ENCODE measurements at places on chromosomes 12 and 14. TPM values are rescaled to one million over a fixed set of nuclear protein-coding genes. Genes with fewer than 3 reads are reported as not detected.

FSCB gene
- not detected for total RNA-seq

- no peak for DNase-seq
These were observed at the start of gene TMCC3 for GRCh38 chr12:94650143-94651056. Gene TMCC3 (minus strand): TSS chr12:94650557. CDS start chr12:94650430, 127 bp downstream.

- peak; percentile 99 for DNase-seq
These were observed at the start of gene TAOK3 for GRCh38 chr12:118372541-118373495. Gene TAOK3 (minus strand): TSS chr12:118372907. CDS start chr12:118255567, 117,340 bp downstream.

GRCh38 chr14:79167957-79168356 lies 997.8 kb downstream of the NRXN3 start:
- DNase-seq, result no peak

Measured in right atrium auricular region (tissue), 2 donors.